Omental fat pad (tissue), 4 donors: ENCODE measurements at places on chromosomes 2 and 18. TPM values are rescaled to one million over a fixed set of nuclear protein-coding genes. Genes with fewer than 3 reads are reported as not detected.

GRCh38 chr2:187544371-187545080 lies 9.7 kb downstream of the TFPI start:
- DNase-seq, result no peak

GRCh38 chr18:69031571-69031970 lies 233.7 kb downstream of the CCDC102B start:
- no peak for DNase-seq

DNA sequence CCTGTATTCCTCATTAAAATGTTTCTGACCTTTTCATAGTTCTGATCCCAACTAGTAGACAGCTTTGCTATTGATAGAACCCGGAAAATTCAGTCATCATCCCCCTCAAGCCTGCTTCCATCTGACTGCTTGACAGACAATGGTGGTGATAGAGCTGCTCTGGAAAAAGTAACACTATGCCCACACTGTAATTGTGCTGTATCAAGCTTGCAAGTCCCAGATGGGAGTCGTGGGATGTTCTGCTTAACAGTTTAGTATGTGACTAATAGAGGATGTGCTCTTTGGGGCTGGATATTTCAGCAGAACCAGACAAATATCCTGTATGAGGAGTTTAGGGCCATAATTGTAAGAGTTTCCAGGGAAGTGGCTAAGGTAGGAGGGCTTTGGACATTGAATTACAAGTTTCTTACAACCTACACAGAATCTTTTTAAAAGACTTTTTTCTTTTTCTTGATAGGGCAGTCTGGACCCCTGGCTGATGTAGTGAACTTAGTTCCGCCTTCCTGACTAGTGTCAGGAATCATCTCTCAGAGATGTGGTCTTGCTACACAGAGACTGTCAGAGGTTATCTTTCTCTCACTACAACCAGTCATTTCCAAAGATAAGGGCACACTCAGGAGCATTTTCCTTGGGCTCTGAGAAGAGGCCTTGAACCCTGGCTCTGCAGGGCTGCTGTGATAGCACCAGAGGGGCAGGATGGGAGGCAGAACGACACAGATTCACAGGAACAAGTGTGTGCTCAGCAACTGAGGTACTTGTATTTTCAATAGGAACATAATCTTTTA lies 158.0 kb upstream of the RBMS1 start:
- no peak for DNase-seq

SNX17 gene
- 92.6 TPM for total RNA-seq

C2orf66 gene
- total RNA-seq, result 8.1 TPM

DNA sequence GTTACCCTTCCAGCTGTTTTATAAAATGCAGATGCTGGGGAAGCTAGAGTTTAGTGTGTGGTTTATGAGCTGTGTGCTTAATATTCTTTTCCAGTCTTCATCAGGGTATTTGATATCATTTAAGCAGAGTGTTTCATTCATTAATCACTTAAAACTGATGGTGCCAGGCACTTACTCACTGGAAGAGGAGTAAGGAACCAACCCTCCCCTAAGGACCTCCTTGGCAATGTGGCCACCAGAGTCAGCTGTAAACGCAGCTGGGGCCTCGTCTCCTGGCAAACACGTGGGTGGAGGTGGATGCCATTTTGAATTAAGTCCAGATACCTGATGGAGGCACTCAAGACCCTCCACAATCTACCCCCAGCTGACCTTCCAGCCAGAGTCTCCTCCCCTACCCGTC lies 331.6 kb downstream of the CLIP4 start:
- DNase-seq, result no peak

DNA sequence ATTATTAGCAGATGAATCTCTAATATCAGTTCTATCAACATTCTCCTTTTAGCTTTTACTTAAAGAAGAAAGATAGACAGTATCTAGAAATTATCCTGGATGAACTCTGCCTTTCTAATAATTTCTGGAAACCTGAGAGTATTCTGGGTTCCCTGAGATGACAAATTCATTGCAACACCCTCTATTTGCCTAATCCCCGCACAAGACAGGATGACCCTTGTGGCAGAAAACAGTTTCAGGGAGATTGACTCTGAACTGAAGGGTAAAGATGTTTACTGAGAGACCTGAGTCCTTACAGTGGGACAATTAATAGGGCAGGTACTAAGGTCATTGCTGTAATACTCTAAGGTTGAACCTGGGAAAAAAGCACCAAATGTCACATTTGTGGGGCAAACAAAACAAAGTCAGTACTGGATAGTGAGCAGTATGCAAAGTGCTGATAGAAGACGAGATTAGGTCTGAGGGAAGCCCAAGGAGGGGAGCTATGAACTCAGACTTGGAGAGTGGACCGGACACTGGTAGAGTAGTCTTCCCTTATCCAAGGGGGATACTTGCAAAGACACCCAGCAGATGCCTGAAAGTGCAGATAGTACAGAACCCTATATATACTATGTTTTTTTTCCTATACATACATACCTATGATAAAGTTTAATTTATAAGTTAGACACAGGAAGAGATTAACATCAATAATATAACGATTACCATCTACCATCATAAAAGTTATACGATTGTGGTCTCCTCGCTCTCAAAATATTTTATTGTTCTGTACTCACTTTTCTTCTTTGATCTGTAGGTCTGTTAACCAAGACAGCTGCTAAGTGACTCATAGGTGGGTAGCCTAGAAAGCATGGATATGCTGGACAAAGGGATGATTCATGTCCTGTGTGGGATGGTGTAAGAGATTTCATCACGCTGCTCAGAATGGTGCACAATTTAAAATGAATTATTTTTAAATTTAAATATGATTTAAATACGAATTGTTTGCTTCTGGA lies 148.3 kb upstream of the KLHL14 start:
- no peak for DNase-seq

GRCh38 chr2:98821629-98822135 lies 90.8 kb upstream of the MGAT4A start:
- DNase-seq, result no peak

- no peak for DNase-seq
These were observed 76.3 kb downstream of the CAPN13 start for GRCh38 chr2:30730736-30731647.

CYP27C1 gene
- total RNA-seq, result 0.37 TPM

- no peak for DNase-seq
These were observed 874.9 kb downstream of the RNF144A start for GRCh38 chr2:7792031-7792651.

DNA sequence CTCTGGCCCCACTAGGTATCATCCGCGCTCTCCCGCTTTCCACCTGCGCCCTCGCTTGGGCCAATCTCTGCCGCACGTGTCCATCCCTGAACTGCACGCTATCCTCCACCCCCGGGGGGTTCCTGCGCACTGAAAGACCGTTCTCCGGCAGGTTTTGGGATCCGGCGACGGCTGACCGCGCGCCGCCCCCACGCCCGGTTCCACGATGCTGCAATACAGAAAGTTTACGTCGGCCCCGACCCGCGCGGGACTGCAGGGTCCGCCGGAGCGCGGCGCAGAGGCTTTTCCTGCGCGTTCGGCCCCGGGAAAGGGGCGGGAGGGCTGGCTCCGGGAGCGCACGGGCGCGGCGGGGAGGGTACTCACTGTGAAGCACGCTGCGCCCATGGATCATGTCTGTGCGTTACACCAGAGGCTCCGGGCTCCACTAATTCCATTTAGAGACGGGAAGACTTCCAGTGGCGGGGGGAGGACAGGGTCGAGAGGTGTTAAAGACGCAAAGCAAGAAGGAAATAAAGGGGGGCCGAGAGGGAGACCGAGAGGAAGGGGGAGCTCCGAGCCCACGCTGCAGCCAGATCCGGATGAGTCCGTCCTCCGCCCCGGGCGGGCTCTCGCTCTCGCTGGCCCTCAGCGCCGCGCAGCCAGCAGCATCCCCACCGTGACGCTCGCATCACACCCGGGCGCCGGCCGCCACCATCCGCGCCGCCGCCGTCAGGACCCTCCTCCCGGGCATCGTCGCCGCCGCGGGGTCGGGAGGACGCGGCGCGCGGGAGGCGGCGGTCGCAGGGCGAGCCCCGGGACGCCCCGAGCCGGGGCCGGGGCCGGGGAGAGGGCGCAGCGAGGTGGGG lies 664 bp downstream of the NETO1 start:
- DNase-seq, result no peak

TSGA10 gene
- total RNA-seq, result 5.4 TPM

- no peak for DNase-seq
These were observed 31.0 kb downstream of the CFAP36 start for GRCh38 chr2:55550368-55551102.

GRCh38 chr2:208375491-208376068 lies 31.0 kb upstream of the PTH2R start:
- DNase-seq, result no peak

DNA sequence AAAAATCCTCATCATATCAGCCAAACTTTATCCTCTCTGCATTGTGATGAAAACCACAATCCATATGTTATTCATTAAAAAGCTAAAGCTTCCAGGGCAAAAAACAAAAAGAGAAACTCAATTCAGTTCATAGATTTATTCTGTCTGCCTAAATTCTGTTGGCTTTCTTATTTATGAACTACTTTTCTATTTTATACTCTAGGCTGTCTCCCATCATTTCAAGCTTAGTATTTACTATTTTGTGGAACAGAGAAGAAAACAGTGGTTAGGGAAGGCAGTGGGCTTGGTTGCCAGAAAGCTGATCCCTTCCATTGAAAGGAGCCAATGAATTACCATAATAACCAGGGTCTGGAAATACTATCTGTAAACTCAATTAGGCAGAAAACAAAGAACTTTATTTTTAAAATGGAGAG lies 71.8 kb downstream of the RAPH1 start:
- DNase-seq, result no peak

DNA sequence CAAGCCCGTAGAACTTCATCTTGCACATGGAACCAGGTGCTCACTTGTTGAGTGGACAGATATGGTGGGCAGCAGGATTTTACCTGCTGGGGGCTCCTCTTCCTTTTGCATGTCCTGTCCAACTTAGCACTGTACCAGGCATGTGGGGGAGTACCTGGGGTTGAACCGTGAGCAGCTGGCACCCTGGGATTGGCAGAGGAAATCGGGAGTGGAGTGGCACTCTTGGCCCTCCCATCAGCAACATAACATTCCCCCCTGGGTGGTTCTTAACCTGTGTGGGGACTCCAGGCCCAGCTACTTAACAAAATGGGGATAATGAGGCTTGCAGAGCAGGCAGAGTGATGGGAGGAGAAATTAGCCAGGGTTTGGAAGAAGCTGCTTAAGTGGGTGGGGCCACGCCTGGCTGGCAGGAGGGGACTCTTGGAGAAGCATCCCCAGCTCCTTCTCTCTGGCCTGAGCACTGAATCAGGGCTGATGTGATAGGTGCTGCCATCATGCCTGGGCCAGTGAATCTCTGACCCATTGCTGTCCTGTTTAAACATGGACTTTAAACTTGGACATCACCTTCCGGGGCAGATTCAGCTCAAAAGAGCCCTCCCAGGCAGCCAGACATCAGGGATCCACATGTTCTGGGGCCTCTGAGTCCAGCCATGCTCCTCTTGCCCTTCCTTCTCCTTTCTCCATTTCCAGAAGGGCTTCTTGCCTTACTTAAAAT lies 15.5 kb downstream of the FOSL2 start:
- DNase-seq, result no peak

RUFY4 gene
- 0.60 TPM for total RNA-seq

ANKRD30BL gene
- total RNA-seq, result not detected

DNA sequence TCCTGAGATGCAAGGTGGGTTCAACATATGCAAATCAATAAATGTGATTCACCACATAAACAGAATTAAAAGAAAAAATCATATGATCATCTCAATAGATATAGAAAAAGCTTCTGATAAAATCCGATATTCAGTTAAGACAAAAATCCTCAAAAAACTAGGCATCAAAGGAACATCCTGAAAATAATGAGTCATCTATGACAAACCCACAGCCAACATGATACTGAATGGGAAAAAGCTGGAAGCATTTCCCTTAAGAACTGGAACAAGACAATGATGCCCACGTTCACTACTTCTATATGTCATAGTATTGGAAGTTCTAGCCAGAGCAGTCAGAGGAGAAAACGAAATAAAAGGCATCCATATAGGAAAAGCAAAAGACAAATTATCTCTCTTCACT lies 80.4 kb downstream of the MYO3B start:
- no peak for DNase-seq

- DNase-seq, result no peak
These were observed 91.3 kb downstream of the ACVR1 start for GRCh38 chr2:157784823-157785175.

CDCA7 gene
- total RNA-seq, result 1.2 TPM

GRCh38 chr2:3035385-3036050 lies 342.1 kb downstream of the EIPR1 start:
- no peak for DNase-seq

DNA sequence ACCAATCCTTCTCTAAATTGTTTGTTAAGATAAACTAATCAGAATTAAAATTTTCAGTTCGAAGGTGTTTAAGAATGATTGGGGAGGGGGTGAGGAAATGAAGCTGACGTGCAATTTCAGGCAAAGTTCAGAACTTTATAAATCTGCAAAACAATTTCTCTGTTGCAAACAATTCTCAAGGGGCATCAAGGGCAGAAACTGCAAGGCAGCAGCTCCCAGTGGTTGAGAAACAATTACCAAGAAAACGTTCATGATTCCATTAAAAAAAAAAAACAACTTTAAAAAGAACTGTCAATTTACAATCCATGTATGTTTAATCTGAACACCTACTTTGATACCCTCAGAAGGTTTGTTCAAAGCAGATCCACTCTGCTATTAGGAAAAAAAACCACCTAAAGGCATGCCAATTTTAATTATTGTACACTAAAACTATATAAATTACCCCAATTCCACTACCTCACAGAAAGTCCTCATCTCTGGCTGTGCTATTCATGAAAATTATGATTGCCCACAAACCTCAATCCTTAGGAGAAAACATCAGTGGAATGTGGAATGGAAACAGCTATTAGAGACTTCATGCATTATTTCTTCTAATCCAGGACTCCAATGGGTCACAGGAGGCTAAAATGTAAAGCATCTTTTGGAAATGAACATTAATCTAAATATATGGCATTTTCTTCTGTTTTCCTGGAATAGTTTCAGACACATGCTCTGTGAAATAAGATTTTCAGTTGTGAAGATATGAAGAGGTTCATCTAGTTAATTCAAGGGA lies 119.9 kb upstream of the ACVR1C start:
- DNase-seq, result no peak

- DNase-seq, result no peak
These were observed 48.2 kb upstream of the KIF5C start for GRCh38 chr2:148826791-148827190.

DNA sequence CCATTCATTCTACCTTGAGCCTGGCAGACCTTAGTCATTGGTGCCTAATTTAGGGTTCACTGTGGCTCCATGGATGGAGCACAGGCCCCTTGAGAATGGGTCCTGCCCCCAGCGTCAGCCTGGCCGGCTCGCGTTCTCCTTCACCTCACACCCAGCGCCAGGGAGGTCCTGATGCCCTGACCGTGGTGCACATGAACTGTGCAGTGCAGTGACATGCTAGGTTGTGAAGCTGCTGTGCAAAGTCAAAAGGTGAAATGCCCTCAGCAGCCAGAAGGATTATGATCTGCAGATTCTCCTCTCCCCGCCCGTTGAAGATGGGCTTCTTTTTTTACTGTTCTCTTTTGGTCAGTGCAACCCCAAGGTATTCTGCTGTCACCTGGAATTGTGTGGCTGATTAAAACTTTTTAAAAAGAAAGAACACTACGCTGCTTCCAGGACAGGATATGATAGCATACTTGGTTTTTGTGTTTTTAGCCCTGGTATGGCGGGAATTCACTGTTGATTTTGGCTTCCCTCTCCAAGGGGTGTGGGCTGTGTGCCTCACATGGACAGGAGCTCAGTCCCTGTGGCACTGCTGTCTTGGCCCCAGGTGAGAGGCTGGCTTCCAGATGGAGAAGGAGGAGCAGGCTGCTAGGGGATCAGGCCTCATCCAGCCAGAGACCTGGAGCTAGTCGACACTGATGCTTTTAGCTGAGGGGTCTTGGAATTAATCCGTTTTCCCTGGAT lies 49.4 kb upstream of the MCFD2 start:
- DNase-seq, result no peak
